ENCODE measurements at places on chromosomes 7 and 10.

- DNase-seq: no peak
These were observed 578.3 kb downstream of the ETV1 start for GRCh38 chr7:13411151-13411550.

DNA sequence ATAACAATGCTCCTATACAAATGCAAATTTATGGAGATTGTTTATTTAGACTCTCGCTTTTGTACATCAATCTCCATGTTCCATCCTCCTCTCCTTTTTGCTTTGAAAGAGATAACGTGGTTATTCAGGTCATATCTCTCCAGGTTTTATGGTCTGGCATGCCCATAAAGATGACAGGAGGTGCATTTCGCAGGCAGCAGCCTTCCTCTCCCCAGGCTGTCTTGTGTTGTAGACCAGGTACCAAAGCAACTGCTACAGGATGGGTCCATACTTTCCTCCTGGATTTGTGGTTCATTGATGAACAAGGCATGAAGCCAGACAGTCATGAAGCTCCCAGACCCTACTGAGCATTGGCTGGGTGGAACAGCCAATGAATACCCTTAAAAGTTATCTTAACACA, 400.2 kb upstream of the NPVF start:
- DNase-seq: no peak

DNA sequence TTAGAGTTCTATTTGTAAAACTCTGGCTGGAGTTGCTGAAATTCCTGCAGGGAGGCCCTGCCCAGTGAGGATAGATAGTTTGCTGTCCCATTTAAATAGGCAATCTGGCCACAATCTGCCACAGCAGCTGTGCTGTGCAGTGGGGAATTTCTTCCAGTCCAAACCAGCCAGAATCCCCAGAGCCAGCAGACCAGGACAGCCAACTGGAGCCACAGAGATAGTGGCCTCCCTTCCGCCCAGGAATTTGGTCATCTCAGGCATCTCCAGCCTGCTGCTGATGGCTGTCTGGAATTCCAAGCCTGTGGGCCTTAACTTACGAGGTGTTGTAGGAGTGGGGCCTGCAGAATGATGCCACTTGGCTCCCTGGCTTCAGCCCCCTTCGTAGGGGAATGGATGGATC, 643.4 kb downstream of the DNAJB9 start:
- no peak for DNase-seq

DNA sequence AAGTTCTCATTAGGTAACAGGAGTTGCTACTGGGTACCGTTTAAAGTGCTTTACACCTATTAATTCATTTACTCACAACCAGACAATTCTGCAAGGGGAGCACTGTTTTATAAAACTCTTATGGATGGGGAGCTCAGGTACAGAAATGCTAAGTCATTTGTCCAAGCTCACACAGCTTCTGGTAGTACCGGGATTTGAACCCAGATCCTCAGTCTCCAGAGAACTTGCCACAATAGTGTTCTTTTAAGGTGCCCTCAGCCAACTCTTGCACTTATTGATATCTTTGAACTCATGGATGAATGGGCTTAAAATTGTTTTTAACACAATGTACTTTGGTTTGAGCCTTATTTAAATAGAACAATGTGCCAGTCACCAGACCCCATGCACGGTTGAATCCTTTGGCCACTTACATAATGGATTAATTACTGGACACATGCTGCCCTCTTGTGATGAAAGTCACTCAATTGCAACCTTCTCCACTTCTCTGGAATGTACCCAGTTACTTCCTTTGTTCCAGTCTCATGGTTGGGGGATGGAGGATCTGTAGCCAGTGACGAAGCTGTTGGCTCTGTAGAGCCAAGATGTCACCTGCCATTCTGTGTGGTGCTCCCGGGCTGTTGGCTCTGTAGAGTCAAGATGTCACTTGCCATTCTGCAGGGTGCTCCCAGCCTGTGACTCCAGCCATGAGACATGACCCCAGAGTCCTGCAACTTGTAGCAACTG, 65.6 kb downstream of the NOD1 start:
- DNase-seq: no peak
